ENCODE measurements at places on chromosomes 16 and 17. TPM values are rescaled to one million over a fixed set of nuclear protein-coding genes. Genes with fewer than 3 reads are reported as not detected.

The GUCY2D gene
- not detected for total RNA-seq

The HBA1 gene
- 585 TPM for total RNA-seq

The TPSG1 gene
- total RNA-seq, result not detected

The UBE2O gene
- 19.6 TPM for total RNA-seq

The AANAT gene
- not detected for total RNA-seq

The P2RX1 gene
- not detected for total RNA-seq

The HAGHL gene
- total RNA-seq, result 9.7 TPM

The MYO1D gene
- total RNA-seq, result 105 TPM

The TBC1D3I gene
- total RNA-seq, result not detected

The MLYCD gene
- 13.4 TPM for total RNA-seq

- H3K4me1 ChIP-seq, result no peaks in the 10 kb centered on the region
Measured at GRCh38 chr17:6435968-6436367, 1.0 kb upstream of the AIPL1 start.

- H3K27me3 ChIP-seq, result no peaks in the 10 kb centered on the region
- H3K27ac ChIP-seq, result no peak overlapping the region
- DNase-seq, result no peak
Measured at GRCh38 chr16:68985268-68985667, 120.2 kb upstream of the HAS3 start.

- no peaks in the 10 kb centered on the region for H3K36me3 ChIP-seq
- H3K27ac ChIP-seq, result no peak overlapping the region
- H3K4me3 ChIP-seq, result no peak overlapping the region
- H3K4me1 ChIP-seq, result no peaks in the 10 kb centered on the region
Measured at GRCh38 chr17:5975661-5976060, 94.5 kb upstream of the WSCD1 start.

- H3K27me3 ChIP-seq, result no peaks in the 10 kb centered on the region
- no peaks in the 10 kb centered on the region for H3K4me1 ChIP-seq
- H3K36me3 ChIP-seq, result no peaks in the 10 kb centered on the region
- H3K27ac ChIP-seq, result no peak overlapping the region
Measured at GRCh38 chr16:86718118-86718517, 139.8 kb downstream of the FOXL1 start.

DNA sequence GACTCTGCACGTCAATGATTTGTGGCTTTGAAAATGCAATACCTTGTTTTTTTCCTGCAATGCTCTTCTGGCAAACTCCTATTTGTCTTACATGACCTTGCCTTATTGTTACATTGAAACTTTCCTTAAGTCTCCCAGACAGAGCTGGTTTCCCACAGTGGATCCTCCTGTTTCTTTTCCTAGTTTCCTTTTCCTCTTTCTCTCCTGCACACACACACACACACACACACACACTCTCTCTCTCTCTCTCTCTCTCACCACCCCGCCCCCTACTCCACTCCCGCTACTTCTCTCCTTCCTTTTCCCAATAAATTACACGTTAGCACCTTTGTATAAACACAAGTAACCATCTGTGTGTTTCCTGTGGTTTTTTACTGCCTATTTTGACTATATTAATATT is 2.3 kb downstream of the ORC6 start:
- no peaks in the 10 kb centered on the region for H3K27me3 ChIP-seq
- no peak overlapping the region for H3K4me3 ChIP-seq
- no peaks in the 10 kb centered on the region for H3K36me3 ChIP-seq
- no peak for DNase-seq
- no peak overlapping the region for H3K27ac ChIP-seq
- peaks cover 17% of the 10 kb centered on the region for H3K4me1 ChIP-seq

DNA sequence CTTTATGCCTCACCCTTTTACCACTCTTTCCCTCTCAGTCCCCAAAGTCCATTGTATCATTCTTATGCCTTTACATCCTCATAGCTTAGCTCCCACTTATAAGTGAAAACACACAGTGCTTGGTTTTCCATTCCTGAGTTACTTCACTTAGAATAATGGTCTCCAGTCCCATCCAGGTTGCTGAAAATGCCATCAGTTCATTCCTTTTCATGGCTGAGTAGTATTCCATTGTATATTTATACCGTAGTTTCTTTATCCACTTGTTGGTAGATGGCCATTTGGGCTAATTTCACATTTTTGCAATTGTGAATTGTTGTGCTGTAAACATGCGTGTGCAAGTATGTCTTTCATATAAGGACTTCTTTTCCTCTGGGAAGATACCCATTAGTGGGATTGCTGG is 597.3 kb downstream of the WWOX start:
- no peak for DNase-seq
- H3K27ac ChIP-seq, result no peak overlapping the region
- H3K4me3 ChIP-seq, result no peak overlapping the region
- H3K4me1 ChIP-seq, result no peaks in the 10 kb centered on the region
- H3K27me3 ChIP-seq, result no peaks in the 10 kb centered on the region

DNA sequence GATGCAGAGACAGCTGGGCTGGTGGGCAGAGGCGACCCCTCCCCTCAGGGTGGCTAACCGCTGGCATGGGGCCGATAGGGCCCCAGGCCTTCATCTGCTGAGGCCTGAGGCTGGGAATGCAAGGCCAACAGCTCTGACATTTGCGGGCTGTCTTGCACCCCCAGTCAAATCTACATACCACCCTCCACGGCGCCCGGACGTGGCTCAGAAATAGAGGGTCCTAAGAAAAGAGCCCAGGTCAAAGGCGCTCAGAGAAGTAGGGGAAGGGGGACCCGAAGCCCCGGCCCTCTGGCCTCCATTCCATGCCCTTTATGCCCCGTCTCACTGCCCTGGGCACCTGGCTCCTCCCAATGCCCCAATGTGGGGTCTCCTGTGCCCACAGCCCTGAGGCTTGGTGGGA is 142.3 kb downstream of the C16orf78 start:
- H3K36me3 ChIP-seq, result no peaks in the 10 kb centered on the region
- no peak overlapping the region for H3K27ac ChIP-seq
- no peak overlapping the region for H3K4me3 ChIP-seq
- H3K4me1 ChIP-seq, result no peaks in the 10 kb centered on the region

GRCh38 chr17:78839235-78839761 is 1.3 kb downstream of the USP36 start:
- H3K4me3 ChIP-seq, result peak overlapping the region; percentile 87
- H3K4me1 ChIP-seq, result no peaks in the 10 kb centered on the region
- no peak for DNase-seq

GRCh38 chr17:28858801-28859355 is 4.1 kb downstream of the ERAL1 start:
- no peak for DNase-seq
- H3K36me3 ChIP-seq, result peaks cover 47% of the 10 kb centered on the region
- no peaks in the 10 kb centered on the region for H3K27me3 ChIP-seq

DNA sequence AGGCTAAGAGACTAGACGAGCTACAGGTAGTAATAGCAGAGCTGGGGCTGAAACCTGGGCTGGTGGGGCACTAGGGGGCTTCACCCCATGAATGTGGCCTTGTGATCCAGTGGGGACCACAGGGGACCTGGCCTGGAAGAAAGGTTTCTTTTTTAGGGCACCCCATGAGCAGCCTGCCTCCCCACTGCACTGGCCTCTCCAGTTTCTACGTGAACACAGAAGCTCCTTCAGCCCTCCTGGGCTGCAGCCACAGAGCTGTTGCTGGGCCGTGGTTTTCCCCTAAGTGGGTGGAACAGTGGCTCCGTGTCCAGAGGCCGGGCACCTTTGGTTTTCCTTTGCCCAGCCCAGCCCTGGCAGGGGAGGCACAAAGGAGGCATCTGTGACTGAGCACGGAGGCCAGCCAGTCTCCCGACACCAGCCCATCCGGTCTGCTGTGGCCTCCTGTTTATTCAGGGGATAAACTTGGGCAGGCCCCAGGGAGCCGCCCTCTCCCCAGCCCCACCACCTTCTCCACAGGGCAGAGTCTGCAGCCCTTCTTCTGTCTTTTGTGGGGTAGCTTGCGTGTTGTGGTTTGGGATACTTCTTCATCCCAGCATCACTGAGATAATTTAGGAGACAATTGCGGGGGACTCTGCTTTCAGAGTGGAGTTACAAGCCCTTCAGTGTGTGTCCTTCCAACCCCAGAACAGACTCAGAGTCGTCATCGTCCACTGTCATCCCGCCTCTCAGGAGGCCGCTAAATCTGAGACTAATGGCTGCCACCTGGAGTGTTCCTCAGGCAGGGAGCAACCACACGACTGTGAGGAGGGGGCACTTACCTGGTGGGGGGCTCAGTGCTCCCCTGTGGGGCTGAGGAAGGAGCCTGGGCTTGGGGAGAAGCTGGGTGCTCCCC is 85.3 kb downstream of the RAB11FIP4 start:
- no peak overlapping the region for H3K27ac ChIP-seq
- H3K4me3 ChIP-seq, result no peak overlapping the region
- H3K27me3 ChIP-seq, result no peaks in the 10 kb centered on the region
- no peaks in the 10 kb centered on the region for H3K36me3 ChIP-seq
- no peaks in the 10 kb centered on the region for H3K4me1 ChIP-seq

DNA sequence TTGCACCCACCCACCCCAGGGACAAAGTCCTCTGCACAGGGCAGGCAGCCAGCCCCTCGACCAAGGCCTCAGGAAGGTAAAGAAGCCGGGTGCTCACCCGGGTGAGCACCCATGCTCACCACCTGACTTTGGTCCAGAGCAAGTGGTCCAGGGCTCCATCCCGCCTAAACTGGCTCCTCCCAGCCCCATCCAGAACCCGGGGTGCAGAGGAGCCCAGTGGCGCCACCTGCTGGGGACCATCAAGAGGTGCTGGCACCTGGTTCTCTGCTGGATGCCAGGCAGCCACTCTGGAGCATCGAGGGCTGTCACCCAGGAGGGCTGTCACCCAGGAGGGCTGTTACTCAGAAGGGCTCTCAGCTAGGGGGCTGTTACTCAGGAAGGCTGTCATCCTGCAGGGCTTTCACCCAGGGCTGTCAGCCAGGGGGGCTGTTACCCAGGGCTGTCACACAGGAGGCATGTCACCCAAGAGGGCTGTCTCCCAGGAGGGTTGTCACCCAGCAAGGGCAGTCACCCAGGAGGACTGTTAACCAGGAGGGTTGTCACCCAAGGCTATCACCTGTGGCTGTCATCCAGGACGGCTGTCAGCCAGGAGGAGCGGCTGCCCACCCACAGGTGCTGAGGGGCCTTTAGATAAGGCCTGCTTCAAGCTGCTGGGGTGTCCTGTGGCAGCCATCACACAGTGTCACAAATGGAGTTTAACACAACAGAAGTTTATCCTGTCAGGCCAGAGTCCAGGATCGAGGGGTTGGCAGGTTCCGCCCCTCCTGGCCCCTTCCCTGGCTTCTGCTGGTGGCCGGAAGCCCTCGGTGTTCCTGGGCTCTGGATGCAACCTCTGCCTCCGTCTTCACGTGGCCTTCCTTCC is 98.5 kb downstream of the TNFRSF13B start:
- H3K27me3 ChIP-seq, result no peaks in the 10 kb centered on the region
- no peaks in the 10 kb centered on the region for H3K36me3 ChIP-seq
- H3K27ac ChIP-seq, result no peak overlapping the region
- no peaks in the 10 kb centered on the region for H3K4me1 ChIP-seq

- no peaks in the 10 kb centered on the region for H3K36me3 ChIP-seq
- H3K27ac ChIP-seq, result no peak within 1 kb of the TSS
- peaks cover 7% of the 10 kb centered on the region for H3K4me1 ChIP-seq
Measured at GRCh38 chr16:89575247-89576152, at the start of gene CPNE7. Gene CPNE7 (plus strand): TSS chr16:89575758. CDS start chr16:89575898, 140 bp downstream.

GRCh38 chr16:8920645-8921346 is 38.6 kb downstream of the LITAFD start:
- DNase-seq, result no peak
- H3K36me3 ChIP-seq, result peaks cover 54% of the 10 kb centered on the region
- H3K4me3 ChIP-seq, result no peak overlapping the region
- no peaks in the 10 kb centered on the region for H3K4me1 ChIP-seq
- H3K27ac ChIP-seq, result no peak overlapping the region
- H3K27me3 ChIP-seq, result no peaks in the 10 kb centered on the region

GRCh38 chr17:75241502-75241901 is 19.9 kb downstream of the GGA3 start:
- H3K27ac ChIP-seq, result no peak overlapping the region
- H3K4me1 ChIP-seq, result no peaks in the 10 kb centered on the region
- H3K27me3 ChIP-seq, result no peaks in the 10 kb centered on the region
- H3K4me3 ChIP-seq, result no peak overlapping the region
- peaks cover 91% of the 10 kb centered on the region for H3K36me3 ChIP-seq

DNA sequence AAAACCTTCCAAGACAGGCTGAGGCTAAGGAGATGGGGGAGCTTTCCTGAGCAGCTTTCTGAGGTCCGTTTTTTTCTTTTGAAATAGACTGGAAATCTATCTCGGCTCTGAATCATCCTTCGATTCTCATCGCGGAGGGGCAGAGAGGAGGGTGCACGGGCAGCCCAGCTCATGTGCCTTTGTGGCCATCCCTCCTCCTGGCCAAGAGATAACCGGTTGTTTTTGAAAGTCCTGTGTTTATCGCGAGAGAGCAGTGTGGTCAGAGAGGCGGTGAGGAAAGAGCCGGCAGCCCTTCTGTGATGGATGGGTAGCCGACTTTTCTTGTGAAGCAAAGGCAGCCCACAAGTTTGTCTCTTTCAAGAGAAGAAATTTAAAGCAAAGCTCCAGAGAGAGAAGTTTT is 191.6 kb downstream of the CCDC182 start:
- no peaks in the 10 kb centered on the region for H3K4me1 ChIP-seq
- no peak for DNase-seq
- no peaks in the 10 kb centered on the region for H3K36me3 ChIP-seq
- H3K4me3 ChIP-seq, result no peak overlapping the region
- H3K27me3 ChIP-seq, result no peaks in the 10 kb centered on the region
- H3K27ac ChIP-seq, result no peak overlapping the region

GRCh38 chr16:81492311-81492761 is 47.7 kb downstream of the CMIP start:
- no peaks in the 10 kb centered on the region for H3K27me3 ChIP-seq
- no peak overlapping the region for H3K4me3 ChIP-seq
- no peak overlapping the region for H3K27ac ChIP-seq
- no peaks in the 10 kb centered on the region for H3K4me1 ChIP-seq
